Right lobe of liver (tissue), 6 donors: ENCODE measurements at places on chromosomes 7 and 10.

DNA sequence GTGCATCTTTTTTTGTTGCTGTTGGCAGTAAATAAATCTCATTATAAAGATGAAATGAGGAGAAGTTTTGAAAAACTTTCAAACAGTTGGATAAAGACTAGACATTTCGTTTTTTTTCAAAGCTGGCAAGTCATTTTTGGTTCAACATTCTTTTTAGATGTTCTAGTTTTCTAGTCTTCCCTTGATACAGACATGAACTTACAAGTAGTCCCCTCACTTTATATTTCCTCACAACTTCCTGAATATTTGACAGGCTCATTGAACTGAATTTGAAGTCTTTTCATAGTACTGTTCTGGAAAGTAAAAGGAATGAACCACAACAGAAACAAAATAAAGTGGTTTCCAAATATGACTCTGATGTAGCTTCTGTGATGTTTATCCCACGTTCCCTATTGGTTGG, 134.2 kb downstream of the NRCAM start:
- DNase-seq: no peak

DNA sequence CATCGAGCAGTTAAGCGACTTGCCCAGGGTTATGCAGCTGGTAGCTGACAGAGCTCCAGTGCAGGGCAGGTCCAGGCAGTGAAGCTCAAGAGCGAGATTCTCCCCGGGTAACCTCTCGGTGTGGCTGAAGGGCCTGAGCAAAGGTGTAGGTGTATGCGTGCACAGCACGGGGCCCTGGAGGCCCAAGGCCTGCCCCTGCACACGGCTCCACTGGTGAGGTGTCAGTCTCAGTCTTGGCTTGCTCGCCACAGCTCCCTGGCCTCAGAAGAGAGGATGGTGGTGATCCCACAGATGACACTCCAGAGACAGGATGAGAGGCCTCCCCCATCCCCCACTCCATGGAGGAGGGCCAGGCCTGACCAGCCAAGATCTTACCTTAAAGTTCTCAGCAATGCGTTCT, 12.0 kb downstream of the AKR1B1 start:
- no peak for DNase-seq

DNA sequence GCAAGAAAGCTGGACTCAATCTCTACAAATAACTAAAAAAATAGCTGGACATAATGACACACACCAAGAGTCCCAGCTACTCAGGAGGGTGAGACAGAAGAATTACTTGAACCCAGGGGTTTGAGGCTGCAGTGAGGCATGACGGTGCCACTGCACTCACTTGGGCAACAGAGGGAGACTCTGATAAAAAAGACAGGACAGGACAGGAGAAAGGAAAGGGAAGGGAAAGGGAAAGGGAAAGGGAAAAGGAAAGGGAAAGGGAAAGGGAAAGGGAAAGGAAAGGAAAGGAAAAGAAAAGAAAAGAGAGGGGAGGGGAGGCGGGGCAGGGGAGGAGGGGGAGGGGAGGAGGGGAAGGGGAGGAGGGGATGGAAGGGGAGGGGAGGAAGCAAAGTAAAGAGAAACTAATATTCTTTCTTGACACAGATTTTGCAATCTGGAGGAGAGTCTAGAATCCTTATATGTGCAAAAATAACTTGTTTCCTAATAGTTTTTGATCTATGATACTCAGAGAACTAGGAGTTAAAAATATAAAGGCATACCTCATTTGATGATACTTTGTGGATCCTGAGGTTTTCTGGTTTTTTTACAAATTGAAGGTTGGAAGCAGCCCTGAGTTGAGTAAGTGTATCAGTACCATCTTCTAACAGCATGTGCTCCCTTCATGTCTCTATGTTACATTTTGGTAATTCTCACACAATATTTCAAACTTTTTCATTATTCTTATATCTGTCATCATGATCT, 8.0 kb downstream of the SAR1A start:
- no peak for DNase-seq

GRCh38 chr7:51613911-51614357, 297.3 kb upstream of the COBL start:
- no peak for DNase-seq

DNA sequence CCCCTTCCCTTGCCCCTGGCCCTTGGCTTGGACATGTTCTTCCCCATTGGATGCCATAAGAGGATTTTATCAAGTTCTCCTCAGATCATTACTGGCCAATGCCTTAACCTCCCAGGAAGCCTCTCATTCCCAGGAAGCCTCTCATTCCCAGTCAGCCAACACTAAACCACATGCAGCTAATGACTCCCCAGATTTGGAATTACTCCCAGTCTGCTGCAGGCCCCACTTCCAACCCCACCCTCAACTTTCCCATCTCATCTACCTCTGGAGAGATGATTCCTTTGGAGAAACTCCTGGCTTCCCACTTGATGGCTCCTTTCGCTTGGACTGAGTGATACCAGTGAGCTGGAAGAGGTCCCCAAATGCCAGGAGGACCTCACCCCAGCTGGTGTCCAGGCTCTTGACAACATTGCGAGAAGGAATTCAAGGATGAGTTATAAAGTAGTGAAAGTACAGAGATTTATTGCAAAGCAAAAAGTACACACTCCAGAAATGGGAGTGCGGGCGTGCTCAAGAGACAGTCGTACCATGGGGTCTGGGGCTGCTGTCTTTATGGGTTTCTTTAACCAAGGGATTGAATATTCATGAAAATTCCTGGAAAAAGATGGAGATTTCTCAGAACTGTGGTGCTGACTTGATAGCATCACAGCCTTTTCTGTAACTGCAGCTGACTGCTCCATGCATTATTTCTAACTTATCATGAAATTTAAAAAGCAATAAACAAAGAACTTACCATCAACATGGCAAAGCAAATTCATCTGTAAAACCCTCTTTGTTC, 117.2 kb upstream of the ADCY1 start:
- no peak for DNase-seq

DNA sequence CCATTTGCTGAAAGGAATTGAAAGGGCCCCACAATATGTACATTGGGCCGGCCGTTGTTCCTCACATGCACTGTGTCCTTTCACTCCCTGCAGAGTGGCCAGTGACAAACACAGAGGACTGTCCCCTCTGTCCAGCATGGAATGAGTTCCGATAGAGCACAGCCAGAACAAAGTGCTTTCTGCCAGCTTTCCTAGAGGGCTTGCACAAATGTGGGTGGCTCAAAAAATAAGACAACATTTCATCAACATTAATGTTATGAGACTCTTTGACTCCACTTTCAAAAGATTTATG, 2.4 kb downstream of the PKD2L1 start:
- DNase-seq: no peak

GRCh38 chr7:135447748-135448147, 62.2 kb downstream of the CNOT4 start:
- no peak for DNase-seq

DNA sequence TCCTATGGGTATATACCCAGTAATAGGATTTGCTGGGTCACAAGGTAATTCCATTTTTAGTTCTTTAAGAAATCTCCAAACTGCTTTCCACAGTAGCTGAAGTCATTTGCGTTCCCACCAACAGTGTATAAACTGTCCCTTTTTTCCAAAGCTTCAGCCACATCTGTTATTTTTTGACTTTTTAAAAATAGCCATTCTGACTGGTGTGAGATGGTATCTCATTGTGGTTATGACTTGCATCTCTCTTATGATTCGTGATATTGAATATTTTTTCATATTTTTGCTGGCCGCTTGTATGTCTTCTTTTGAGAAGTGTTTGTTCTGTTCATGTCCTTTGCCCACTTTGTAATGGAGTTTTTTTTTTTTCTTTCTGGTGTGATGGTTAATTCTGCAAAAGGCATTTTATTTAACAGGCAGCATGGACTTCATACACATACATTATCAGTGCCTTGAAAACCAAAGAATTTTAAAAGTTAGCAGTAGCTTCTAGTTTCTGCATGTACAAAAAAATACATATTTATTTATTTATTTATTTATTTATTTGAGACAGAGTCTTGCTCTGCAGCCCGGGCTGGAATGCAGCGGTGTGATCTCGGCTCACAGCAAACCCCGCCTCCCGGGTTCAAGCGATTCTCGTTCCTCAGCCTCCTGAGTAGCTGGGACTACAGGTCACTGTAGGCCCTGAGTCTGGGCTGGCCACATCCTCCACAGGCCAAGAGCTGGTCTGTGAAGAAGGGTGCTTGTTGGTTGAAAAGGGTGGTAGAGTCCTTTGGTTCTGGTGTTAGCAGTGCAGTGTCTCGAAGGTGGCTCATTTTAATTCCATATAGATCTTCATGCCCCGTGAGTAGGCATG, 32.3 kb downstream of the AGR3 start:
- DNase-seq: no peak

- DNase-seq: no peak
Measured at GRCh38 chr10:101464082-101464481, 110.1 kb downstream of the BTRC start.

GRCh38 chr10:84388148-84388547, 59.8 kb downstream of the CCSER2 start:
- no peak for DNase-seq

GRCh38 chr7:129091484-129092002, 36.6 kb upstream of the TNPO3 start:
- DNase-seq: peak; percentile 79

DNA sequence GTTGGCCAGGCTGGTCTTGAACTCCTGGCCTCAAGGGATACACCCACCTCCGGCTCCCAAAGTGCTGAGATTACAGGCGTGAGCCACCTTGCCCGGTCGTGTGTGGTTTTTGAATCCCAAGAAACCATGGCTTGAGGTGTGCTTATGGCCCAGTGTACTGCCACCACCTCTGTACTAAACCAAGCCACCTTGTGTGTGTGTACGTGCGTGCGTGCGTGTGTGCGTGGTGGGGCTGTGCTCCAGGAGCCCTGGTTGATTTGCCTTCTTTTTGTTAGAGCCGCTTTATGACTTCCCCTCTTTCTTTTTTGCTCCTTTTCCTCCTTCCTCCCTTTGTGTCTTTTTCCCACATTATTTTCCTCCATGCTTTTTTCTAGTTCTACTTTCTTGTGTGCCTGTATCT, 121.4 kb downstream of the CAMK1D start:
- no peak for DNase-seq

DNA sequence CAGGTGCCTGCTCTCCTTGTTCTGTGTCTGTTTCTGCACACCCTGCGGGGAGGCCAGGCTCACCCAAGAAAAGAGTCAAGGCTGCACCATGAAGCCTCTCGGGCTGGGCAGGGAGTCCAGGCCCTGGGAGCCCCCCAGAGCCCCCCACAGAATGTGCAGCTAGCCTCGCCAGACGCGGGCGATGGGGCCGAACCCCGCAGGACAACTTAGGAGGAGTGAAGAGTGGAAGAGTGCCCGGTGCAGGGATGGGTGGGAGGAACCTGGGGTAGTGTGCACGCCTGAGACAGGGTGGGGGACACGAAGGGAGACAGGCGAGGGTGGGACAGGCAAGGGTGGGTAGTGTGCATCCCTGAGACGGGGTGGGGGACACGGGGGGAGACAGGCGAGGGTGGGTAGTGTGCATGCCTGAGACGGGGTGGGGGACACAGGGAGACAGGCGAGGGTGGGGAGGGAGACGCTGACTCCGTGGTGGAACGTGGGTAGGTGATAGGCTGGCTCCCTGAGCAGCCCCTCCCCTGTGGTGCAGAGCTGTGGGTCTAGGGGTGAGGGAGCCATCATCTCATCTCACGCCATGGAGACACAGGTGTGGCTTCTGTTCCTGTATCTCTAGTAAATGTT, 615.4 kb downstream of the DNAJB6 start:
- no peak for DNase-seq

DNA sequence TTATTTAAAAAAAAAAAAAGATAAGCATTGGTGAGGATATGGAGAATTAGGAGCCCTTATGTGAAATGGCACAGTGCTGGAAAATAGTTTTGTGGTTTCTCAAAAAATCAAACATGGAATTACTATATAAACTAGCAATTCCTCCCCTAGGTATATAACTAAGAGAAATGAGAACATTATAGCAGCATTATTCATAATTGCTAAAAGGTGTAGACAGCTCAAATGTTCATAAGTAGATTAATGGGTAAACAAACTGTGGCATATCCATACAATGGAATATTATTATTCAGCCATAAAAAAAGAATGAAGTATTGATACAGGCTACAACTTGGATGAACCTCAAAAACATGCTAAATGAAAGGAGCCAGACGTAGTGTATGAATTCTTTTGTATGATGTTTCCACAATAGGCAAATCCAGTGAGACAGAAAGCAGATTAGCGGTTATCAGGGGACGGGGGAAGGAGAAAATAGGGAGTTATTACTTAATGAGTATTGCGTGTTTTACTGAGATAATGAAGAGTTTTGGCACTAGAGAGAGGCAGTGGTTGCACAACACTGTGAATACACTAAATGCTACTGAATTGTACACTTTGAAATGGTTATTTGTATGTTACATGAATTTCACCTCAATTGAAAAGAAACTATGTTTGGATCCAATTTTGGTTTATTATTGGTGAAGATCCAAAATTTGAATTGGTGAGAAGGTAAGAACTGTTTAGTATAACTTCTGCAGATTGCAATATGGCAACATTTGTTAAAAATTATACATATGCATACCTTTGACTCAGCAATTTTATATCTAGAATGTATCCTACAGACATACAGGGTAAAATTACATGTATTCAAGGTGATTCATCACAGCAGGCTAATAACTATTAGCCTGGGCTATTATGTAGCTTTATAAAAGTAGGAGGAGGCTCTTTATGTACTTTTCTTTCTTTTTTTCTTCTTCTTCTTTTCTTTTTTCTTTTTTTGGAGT, 69.7 kb downstream of the VCL start:
- no peak for DNase-seq

GRCh38 chr10:66982053-66982420, 56.2 kb downstream of the LRRTM3 start:
- DNase-seq: no peak

DNA sequence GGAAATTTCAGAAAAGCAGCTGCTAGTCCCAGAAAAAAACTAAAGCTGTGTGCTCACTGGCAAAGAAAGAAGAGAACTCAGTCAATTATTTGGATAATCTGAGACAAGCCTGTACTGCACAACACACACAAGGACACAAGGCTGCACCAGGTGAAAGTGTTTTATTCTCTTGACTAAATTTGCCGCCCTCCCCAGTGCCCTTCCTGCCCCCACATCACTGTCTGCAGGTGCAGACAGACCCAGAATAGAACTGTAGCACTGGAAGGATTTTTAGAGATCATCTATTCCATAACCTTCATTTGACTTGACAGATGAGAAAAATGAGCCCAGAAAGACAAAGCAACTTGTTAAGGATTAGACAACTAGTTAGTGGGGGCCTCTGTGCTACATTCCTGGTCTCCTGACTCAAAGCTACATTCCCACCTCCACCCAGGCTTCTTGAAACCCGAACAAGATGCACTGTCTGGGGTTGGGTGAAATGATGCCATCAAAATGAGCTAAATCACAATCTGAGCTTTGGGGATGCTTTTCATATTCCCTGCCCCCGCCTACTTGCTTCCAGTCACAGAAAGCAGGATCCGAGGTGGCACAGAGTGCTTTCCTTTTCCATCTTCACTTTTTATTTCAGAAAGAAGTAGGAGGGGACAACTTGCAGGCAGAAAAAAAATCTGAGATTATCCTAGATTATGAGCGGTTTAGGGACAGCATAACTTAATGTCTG, 5.2 kb upstream of the VAX1 start:
- no peak for DNase-seq

DNA sequence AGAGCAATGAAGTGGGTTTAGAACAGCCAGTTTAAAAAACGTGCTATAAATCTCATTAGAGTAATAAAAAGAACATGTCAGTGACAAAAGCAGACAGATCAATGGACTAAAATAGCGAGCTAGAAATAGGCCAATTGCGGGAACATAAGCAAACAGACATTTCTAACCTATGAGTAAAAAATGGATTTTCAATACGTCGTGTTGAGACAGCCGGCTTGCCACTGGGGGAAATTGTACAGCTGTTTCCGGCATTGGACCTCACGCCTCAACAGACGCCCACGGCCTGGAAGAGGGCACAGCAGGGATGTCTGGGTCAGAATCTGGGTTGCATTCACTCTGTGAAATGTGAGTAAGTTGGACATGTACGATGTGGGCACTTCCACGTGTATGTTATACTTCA, 92.9 kb downstream of the SVOPL start:
- DNase-seq: no peak
